ENCODE measurements at places on chromosomes 4 and X.

DNA sequence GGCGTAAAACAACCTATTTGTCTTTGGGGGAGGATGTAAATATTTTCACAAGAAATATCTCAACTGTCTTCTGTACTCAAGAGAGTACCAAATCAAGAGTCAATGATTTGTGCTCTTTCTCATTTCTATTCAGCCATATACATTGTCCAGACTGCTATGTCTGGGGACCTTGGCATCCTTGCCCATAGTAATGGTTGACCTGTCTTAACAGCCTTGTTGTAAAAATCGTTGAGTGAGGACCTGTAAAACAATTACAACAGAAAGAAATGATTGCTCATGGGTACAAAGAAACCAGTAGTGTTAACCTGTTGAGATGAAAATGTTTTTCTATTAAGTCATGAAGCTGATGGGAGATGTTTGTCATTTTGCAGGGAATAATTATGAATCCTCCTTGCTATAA, 56.6 kb downstream of the LNX1 start:
- DNase-seq = no peak

GRCh38 chr4:16636912-16637630, 261.4 kb downstream of the LDB2 start:
- no peak for DNase-seq

GRCh38 chr4:47368211-47368610, 95.3 kb downstream of the COMMD8 start:
- DNase-seq = no peak

GRCh38 chr4:76363556-76364290, 57.2 kb downstream of the STBD1 start:
- no peak for DNase-seq

DNA sequence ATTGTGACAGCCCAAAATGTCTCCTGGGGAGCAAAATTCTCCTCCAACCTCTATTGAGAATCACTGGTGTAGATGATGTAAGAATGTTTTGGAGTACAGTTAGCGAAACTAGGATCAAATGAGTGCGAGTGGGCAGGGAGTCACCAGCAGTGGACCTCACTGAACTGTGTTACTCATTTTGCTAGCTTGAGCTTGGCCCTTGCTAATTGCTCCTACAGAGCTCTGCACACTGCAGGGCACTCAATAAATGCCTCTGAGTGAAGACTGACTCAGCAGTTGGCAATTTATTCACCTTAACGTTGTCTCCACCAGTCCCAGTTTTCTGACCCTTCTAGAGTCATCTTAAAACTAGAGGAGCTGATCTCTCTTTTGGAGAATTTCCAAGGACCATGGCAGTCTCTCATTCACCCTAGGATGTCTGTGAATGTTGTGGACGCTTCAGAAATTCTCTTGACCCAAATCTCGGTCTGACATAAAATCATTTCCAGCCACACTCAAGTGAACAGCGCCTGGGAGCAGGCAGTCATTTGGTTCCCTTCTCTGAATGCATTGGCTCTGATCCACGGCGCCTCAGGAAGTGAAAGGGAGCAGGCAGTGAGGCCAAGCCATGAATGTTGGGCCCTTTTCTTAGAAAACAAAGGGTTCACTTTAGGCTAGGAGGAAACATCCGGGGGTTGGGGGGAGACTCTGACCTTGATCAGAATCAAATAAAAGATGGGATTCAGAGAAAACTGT, 148.1 kb downstream of the NWD2 start:
- DNase-seq = no peak

- no peak for DNase-seq
These were observed 85.1 kb downstream of the USP46 start for GRCh38 chr4:52574036-52574435.

GRCh38 chrX:131366407-131366806, 77.3 kb upstream of the IGSF1 start:
- DNase-seq = no peak

All from activated T-cell treated with anti-CD3 and anti-CD28 coated beads for 48 hours (primary cell).